ENCODE measurements at places on chromosomes 11 and 22.

GRCh38 chr11:19117760-19118097 lies 761 bp downstream of the ZDHHC13 start:
- no peak for DNase-seq

DNA sequence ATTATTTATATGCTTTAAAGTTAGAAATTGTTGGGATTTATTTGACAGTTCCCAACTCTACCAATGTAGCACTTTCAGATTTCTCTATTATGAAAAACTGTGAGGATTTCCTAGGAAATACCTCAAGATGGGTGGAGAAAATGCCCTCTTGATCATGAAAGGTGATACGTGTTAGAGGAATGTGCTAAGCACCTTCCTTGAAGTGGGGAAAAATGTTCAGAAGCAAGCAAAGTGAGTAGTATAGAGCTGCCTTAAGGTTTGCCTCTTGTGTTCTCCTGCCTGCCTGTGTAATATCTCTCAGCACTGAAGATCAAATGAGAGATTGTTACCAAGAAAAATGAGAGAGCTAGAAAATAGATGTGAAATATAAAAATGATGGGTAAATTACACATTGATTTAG lies 58.2 kb downstream of the YAP1 start:
- no peak for DNase-seq

GRCh38 chr11:20351136-20351535 lies 12.4 kb upstream of the HTATIP2 start:
- no peak for DNase-seq

GRCh38 chr11:94751218-94751609 lies 16.9 kb upstream of the AMOTL1 start:
- DNase-seq: no peak

- DNase-seq: peak; percentile 89
These were observed 128.1 kb upstream of the TOP3B start for GRCh38 chr22:22110548-22111266.

- no peak for DNase-seq
These were observed 259.6 kb downstream of the TBC1D22A start for GRCh38 chr22:47022075-47022473.

DNA sequence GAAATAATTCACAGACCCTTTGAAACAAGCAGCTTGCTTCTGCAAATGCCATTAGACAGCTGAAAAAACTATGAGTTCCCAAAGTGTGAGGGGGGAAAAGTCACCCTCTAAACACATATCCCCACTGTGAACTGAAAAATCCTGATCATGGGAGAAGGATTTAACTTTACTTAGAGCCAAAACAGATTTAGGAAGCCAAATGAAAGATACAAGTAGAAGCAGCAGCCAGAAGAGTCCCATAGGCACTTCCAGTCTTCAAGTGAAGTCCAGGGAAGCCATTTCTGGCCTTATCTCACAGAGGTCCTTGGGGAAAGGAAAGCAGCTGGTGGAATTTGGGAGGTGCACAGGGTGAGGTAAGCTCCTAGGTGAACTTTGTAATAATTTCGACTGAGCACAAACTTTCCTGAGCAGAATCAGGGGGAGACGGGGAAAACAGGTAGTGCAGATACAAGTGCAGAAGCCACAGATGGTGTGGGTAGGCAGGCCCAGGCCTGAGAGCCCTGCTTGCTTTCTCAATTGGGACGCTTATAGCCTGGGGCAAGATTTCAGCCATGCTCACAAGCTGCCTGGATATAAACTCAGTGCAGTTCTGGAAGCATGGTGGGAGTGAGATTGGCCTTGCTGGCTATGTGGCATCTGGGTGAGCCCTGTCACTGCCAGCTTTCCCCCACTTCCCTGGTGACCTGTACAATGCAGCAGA lies 44.8 kb downstream of the GAS2 start:
- DNase-seq: no peak

- no peak for DNase-seq
These were observed 1.4 kb upstream of the MICAL2 start for GRCh38 chr11:12108875-12109453.

DNA sequence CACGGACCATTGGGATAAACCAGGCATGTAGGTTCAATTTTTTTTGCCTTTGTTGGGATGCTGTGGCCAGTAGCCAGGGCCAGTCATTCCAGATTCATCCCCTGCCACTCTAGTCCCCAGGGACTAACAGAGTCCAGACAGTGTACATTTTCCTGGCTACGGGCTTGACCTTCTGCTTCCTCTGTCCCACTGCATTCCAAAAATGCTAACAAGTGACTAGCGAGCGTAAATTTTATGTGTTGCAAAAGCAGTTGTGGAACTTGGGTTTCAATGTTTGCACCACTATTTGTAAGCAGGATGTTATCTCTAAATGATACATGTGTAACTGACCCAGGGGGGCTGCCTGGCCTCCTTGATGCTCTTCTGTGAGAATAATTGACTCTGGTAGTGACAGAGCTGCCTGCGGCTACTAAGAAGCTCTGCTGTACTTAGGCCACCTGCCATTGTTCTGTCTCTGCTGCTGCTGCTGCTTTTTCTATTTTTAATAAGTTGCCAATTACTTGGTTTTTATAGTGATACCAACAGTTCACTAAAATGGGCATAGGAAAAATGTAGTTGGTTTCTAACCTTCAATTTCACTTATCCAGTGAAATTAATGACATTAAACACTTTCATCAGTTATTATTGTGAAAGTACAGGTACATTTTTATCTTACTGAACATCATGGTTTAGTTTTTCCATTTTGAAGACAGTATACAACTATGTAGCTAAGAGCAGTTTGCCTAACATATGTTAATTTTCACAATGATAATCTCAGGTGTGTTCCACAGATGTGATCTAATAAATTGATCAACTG lies 26.8 kb downstream of the TNRC6B start:
- DNase-seq: no peak

GRCh38 chr11:46457021-46457420 lies 65.4 kb upstream of the CHRM4 start:
- DNase-seq: no peak
